ENCODE measurements at places on chromosomes 11 and 22. TPM values are rescaled to one million over a fixed set of nuclear protein-coding genes. Genes with fewer than 3 reads are reported as not detected.

DEFB131B gene
- total RNA-seq: not detected

TSPAN32 gene
- total RNA-seq: 2.7 TPM

UCP2 gene
- 11.8 TPM for total RNA-seq

LIF gene
- total RNA-seq: 4.1 TPM

MPZL2 gene
- total RNA-seq: not detected

DAGLA gene
- total RNA-seq: 0.78 TPM

SMARCB1 gene
- 72.3 TPM for total RNA-seq

PLAAT2 gene
- total RNA-seq: not detected

MLC1 gene
- not detected for total RNA-seq

SCGB1C1 gene
- not detected for total RNA-seq

SMIM35 gene
- not detected for total RNA-seq

CABP7 gene
- total RNA-seq: not detected

SCUBE1 gene
- 9.2 TPM for total RNA-seq

OR51B4 gene
- total RNA-seq: not detected

APOL1 gene
- total RNA-seq: 8.0 TPM

SULT4A1 gene
- not detected for total RNA-seq

NAT10 gene
- 19.2 TPM for total RNA-seq

OVOL1 gene
- not detected for total RNA-seq

KDELR3 gene
- 82.1 TPM for total RNA-seq

PYGM gene
- total RNA-seq: not detected

UCP3 gene
- total RNA-seq: 0.60 TPM

C11orf52 gene
- not detected for total RNA-seq

PKDREJ gene
- not detected for total RNA-seq

RTN3 gene
- total RNA-seq: 114 TPM

SPDYC gene
- not detected for total RNA-seq

HBB gene
- total RNA-seq: not detected

SMTNL1 gene
- total RNA-seq: not detected

SLC17A6 gene
- total RNA-seq: not detected

JRKL gene
- total RNA-seq: 9.4 TPM

ANO9 gene
- total RNA-seq: not detected

FOLH1 gene
- 0.49 TPM for total RNA-seq

PNPLA3 gene
- 7.6 TPM for total RNA-seq

FAM83F gene
- total RNA-seq: not detected

MPZL3 gene
- 0.72 TPM for total RNA-seq

APOBEC3F gene
- 8.9 TPM for total RNA-seq

ISX gene
- total RNA-seq: not detected

WNT7B gene
- 17.3 TPM for total RNA-seq

CENATAC gene
- 7.2 TPM for total RNA-seq

LDHAL6A gene
- not detected for total RNA-seq

OR52I2 gene
- not detected for total RNA-seq

GAL3ST1 gene
- not detected for total RNA-seq

MRGPRX4 gene
- not detected for total RNA-seq

CCND1 gene
- 194 TPM for total RNA-seq

ART1 gene
- not detected for total RNA-seq
